NAMALWA (cell line): ENCODE measurements at places on chromosomes 5 and 9.

- no peak for DNase-seq
Observed at GRCh38 chr5:112586596-112587062, 151.1 kb upstream of the APC start.

DNA sequence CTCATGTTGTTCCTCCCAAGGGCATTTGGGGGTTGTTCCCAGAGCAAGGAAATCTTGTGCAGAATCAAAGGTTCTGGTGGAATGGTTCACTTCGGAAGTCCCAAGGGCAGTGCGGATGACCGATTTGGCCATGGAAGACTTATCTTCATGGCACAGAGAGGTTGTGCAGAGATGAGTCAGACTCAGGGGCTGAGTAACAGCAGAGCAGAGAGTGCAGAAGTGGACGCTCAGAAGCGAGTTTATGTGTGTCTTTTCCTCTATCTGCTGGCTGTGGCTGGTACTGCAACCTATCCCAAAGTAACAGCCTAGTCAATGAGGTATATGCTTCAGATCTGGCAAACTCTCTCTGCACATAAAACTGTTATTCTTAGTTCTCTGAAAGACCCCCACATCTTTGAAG is 118.1 kb downstream of the DPYSL3 start:
- DNase-seq = peak; percentile 42

GRCh38 chr5:172113036-172113435 is 75.0 kb downstream of the STK10 start:
- peak; percentile 13 for DNase-seq

GRCh38 chr5:141637767-141638419 is 1.1 kb downstream of the RELL2 start:
- peak; percentile 87 for DNase-seq

DNA sequence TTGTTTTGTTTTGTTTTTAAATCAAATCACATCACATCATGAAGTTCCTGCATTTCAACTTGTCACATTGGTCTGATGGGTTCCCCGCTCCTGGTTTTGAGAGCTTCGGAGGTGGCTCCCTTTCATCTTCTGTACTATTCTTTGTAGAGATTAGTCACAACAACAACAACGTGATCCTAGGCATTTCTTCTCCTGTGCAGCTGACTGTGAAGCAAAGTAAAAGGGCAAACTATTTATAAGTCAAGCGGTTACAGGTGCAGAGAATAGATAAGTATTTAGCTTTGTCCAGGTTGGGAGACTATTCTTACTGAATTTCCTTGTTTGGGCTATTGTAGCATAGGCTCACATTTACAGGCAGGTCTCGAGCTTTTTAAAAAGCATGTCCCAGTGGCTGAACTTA is 197.7 kb upstream of the CDKN2B start:
- DNase-seq = peak; percentile 28

GRCh38 chr5:65981548-65981947 is 55.2 kb downstream of the ERBIN start:
- no peak for DNase-seq

DNA sequence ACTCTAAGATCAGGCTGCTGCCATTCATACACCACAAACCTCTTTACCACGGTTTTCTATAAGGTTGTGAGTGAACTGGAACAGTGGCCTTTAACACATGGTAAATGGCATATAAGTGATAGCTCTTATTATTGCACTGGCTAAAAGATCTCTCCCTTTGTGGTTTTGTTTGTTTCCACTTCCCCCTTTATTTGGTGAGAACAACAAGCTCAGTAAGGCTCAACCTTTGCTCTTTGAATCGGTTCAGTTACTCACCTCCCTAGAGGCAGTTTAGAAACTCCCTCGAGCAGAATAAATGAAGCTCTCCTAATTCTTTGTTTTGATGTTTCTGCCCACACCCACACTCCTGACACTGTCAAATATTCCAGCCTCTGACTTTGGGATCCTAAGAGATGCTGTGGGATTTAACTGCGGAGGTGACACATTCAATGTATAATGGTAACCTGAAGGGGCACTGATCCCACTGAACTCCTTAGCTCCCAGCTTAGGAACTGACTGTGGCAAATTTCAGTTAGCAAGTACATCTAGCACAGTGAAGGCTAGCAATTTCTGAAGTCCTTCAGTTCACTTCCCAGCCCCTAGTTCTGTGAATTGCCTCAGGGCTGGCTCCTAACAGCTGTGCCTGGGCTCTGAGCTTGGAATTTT is 22.5 kb upstream of the RAD23B start:
- DNase-seq = peak; percentile 84

GRCh38 chr5:119327018-119327417 is 28.8 kb upstream of the TNFAIP8 start:
- DNase-seq = no peak
